ENCODE measurements at places on chromosomes 6 and 20.

DNA sequence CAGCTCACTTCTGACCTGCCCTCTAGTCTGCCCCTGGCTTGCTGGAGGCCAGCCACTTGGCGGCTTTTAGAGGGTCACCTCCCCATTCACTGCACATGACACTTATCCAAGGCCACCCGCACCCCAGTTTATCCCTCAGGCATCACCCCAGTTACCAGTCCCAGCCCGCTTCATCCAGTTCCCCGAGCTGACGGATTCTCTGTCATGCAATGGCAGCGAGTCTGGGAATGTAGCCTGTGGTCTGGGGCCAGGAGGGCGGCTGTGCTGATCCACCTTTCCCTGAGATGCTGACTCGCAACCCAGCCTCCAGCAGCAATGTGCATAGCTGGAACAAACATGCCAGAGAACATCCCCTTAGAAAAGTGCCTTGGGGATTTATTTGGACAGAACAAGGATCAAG, 25.8 kb downstream of the SYNDIG1 start:
- no peak for DNase-seq

DNA sequence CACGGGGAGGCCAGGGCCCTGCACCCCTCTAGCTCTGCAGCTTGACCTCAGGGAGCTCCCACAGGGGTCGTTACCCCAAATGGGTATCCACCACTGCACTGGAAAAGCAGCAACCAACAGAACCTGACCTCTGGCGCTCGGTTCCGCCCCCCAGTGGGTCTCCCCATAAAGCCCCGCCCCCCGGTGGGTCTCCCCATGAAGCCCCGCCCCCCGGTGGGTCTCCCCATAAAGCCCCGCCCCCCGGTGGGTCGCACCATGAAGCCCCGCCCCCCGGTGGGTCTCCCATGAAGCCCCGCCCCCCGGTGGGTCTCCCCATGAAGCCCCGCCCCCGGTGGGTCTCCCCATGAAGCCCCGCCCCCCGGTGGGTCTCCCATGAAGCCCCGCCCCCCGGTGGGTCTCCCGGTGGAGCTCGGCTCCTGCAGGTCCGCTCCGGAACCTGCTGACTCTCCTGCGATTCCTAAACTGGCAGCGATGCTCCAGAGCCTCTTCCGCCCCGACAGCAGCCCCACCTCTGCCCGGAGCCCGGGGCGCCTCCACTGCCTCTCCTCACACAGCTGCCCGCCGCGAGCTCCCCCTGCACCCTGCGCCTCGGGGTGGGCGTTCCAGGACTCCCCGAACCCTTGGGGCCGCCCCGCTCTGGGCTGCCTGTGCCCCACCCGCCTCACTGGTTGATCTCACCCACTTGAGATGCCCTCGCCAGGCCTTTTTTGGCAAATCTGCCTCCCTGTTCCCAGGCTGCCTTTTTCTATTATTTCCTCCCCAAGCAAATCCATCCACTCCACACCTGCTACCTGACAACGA, 12.1 kb downstream of the SLC2A4RG start:
- DNase-seq: no peak

- no peak for DNase-seq
These were observed 57.6 kb upstream of the CCN6 start for GRCh38 chr6:111996144-111996865.

GRCh38 chr6:135114355-135115145, 59.9 kb upstream of the HBS1L start:
- DNase-seq: peak; percentile 59

GRCh38 chr6:68593558-68593957, 41.5 kb upstream of the ADGRB3 start:
- DNase-seq: no peak

DNA sequence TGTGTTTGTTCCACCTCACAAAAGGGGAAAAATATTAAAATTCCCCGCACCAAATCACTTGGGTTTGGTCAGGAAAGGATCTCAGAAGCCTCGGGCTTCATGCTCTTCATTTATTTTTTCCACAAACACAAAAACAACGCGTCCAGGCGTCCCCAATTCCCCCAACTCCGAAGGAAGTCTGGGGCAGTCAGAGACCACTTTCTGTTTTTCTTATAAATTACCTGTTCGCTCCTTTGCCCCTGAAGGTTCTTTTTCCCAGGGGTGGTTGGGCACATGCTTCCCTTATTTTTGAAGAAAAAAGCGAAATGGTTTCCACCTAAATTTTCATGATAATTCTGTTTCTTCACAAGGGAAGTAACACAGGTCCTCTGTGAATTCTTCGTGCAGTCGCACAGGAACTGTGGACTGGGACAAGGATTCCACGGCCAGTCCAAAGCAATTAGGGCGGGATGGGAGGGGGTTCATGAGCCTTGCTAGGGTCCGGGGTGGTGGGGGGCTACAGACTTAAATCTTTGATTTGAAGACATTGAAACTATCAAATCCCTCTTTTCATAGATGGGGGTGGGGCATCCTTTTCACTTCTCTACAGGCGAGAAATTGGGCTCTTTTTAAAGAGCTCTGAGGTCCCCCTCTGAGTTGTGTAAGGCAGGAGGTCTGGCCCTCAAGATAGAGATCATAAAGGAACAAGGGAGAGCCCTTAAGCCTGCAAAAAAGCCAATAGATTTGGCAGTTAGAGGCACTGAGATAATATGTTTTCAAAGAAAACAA, 30.5 kb upstream of the HFE start:
- DNase-seq: no peak

- no peak for DNase-seq
These were observed 49.5 kb upstream of the TFAP2D start for GRCh38 chr6:50663806-50664205.

- no peak for DNase-seq
These were observed 28.5 kb downstream of the BAK1 start for GRCh38 chr6:33551538-33551937.

DNA sequence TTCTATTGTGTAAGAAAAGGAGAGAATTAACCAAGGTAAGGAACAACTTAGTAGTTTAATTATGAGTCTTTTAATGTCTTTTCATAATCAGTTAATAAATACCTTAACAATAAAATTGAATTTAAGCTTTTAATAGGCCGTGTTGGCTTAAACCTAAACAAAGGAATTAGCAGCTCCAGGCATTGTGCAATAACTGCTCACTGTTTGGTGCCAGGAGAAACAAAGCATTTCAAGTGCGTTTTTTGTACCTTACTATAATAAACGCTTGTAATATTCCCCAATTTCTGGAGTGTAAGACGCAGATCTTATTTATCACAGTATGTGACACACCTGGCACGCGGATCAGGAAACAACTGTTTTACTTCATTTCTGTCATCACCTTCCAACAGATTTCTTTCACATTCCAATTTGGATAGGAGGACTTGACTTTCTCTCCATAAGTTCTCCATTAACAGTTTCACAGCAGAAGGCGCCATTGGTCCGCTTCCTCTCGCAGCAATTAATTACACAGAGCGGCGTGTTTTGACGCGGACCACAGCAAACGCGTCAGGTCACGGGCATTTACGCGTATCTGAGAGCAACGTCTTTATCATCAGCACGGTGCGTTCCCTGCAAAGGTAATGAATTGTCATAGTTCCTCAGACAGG, 335.8 kb upstream of the NT5E start:
- DNase-seq: no peak

DNA sequence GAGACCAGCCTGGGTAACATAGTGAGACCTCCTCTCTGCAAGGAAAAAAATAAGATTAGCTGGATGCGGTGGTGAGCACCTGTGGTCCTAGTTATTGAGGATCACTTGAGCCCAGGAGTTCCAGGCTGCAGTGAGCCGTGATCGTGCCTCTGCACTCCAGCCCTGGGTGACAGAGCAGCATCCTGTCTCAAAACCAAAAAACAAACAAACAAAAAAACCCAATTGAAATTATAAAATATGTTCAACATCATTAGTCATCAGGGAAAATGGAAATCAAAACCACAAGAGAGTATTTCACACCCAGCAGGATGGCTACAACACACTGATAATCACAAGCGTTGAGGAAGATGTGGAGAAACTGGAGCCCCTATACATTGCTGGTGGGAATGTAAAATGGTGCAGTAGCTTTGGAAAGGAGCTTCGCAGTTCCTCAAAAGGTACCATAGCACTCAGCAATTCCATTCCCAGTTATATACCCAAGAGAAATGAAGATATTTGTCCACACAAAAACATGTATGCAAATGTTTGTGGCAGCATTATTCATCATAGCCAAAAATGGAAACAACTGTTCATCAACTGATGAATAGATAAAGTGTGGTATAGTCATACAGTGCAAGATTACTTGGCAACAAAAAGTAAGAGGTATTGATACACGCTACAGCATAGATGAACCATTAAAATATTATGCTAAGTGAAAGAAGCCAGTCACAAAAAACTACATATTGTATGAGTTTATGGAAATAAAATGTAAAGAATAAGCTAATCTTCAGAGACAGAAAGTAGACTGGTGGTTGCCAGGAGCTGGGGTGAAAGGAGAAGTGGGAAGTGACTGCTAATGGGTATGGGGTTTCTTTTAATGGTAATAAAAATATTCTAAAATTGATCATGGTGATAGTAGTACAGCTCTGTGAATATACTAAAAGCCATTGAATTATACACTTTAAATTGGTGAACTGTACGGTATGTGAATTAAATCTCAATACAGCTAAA, 38.7 kb upstream of the RIPOR2 start:
- DNase-seq: peak; percentile 51

DNA sequence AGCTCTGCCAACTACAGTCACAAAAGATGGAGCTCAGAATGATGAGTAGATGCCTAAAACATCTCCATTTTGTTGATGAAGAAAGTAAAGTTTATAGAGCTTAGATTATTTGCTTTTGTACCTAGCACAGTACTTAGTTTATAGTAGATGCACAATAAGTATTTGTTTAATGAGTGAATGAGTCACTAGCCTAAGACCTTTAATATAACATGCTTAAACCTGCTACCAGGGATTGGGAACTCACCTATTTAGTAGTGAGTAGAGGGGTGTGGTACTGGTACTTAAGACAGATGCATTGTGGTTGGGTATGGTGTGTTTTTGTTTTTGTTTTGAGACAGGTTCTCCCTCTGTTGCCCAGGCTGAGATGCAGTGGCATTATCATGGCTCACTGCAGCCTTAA, 35.8 kb downstream of the TRIM38 start:
- no peak for DNase-seq

DNA sequence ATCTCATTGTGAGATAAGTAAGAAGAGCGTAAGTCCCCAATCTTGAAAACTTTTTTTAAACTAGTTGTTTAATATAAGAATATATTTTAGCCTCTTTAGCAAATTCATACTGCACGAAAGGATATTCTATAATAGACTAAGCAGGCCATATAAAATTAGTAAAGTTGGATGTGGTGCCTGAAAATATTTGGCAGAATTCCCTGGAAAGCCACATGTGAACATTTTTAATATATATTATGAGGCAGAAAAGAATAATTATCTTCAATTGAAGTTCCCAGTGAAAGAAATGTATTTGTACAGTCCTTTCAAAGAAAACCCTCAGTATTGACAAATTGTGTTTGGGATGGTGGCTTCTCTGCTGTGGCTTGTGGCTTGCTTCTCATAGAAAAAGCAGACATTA, 237.5 kb upstream of the JAG1 start:
- DNase-seq: no peak

DNA sequence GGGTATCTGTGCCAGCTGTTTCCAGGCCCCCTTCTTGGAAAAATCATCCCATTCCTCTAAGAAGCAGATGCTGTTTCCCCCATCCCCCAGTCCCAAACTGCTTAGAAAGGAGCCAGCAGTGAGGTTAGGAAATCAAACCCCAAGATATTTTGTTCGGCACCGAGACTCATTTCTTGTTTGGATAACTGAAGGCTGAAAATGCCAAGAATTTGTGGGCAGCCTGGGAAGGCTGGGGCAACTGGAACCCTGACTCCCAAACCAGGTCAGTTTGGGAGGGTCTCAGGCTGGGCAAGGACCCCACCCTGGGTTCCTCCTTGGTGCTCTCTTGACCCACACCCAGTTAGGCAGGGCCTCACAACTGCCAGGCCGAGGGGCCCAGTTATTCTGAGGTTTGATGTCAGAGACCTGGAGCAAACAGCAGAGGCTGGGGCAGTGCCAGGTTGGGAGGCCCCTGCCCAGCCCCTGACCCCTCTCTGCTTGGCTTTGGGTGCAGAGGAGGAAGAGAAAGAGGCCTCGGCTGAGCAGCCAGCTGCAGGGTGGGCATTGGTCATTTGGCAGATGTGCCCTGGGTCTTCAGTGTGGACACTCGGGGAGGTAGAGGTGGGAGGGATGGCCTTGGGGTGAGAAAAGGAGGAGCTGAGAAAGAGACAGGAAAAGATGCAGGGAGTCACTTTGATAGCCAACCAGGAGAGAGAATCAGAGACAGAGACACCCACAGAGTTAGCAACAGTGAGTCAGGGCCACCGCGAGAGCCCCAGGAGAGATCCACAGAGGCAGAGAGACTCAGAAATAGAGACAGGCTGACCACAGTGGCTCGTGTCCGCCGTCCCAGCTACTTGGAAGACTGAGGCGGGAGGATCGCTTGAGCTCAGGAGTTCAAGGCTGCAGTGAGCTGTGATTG, 5.0 kb downstream of the ANGPT4 start:
- DNase-seq: no peak

- no peak for DNase-seq
These were observed 308.6 kb downstream of the CDC5L start for GRCh38 chr6:44696099-44696498.

GRCh38 chr20:57231951-57232428, 34.5 kb downstream of the BMP7 start:
- DNase-seq: no peak

DNA sequence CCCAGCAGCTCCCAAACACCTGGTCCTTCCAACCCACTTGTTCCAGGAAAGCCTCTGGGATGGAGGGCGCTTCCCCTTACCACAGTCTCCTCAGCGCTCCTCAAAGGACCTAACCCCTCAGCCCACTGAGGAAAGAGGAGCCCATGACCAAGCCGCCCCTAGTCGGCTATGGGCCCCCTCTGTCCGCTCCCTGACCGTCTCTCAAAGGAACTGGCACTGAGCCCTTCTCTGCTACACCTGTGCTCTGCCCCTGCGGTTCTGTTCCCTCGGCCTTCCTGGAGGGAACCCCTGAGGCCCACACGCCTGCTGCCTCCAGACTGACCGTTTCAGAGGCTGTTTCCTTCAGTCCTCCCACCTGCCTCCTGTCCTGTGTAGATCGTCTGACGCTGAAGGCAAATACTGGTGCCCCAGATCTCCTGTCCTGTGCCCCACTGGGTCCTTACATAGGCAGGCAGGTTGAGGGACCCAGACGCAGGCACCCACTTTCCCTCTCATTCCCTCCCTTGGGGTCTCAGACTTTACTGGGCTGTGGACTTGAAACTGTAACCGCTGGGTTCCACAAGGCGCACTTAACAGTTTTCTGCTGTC, 1.9 kb upstream of the SLC4A11 start:
- DNase-seq: no peak

- DNase-seq: no peak
These were observed 27.9 kb downstream of the HLA-DMB start for GRCh38 chr6:32912951-32913350.

DNA sequence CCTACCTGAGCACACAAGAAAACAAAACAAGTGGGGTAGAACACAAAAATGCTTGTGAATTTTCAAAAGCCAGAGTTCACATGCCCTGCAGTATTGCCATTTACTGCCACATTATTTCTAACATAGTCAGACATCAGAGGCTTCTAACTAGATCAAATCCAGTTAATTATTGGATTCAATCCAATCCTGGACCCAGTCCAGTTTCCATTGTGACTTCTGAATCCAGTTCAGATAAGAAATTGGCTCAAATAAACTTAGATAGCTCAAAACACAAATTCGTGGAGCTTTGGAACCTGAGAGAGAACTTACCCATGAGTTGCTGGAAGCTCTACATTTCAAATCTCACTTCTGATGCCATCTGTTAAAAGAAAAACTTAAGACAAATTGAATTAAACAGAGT, 85.2 kb upstream of the ANKEF1 start:
- DNase-seq: no peak
